ENCODE measurements at places on chromosomes 5 and 9.

- DNase-seq: peak; percentile 13
These were observed 82.1 kb downstream of the GAPVD1 start for GRCh38 chr9:125343518-125344275.

- no peak for DNase-seq
These were observed 29.3 kb upstream of the UNC5A start for GRCh38 chr5:176781054-176781375.

- no peak for DNase-seq
These were observed 251.6 kb upstream of the PIK3R1 start for GRCh38 chr5:67963789-67964519.

- DNase-seq: no peak
These were observed 63.4 kb downstream of the NR6A1 start for GRCh38 chr9:124707666-124708065.

DNA sequence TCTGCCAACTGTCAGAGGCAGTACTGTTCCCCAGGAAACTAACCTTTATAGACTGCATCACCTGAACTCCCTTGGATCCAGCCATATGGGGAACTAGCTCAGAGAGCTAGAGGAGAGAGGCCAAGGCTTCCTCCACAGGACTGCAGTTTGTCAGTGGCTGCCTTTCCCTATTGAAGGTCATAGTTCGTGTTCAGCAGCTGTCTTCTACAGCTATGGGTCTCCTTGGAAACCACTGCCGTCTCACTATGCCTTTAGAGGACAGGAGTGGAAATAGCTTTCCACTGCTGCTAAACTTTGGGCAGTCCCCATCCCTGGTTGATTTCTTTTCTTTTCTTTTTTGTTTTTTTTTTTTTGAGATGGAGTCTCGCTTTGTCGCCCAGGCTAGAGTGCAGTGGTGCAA lies 4.4 kb upstream of the SLIT3 start:
- DNase-seq: no peak

GRCh38 chr9:114460513-114461199 lies 44.6 kb downstream of the WHRN start:
- no peak for DNase-seq

GRCh38 chr5:126446498-126447224 lies 23.5 kb downstream of the GRAMD2B start:
- DNase-seq: no peak

GRCh38 chr9:136309806-136310220 lies 5.9 kb upstream of the CCDC187 start:
- DNase-seq: no peak

- DNase-seq: no peak
These were observed 1202.1 kb downstream of the PTPRD start for GRCh38 chr9:9410736-9411135.

DNA sequence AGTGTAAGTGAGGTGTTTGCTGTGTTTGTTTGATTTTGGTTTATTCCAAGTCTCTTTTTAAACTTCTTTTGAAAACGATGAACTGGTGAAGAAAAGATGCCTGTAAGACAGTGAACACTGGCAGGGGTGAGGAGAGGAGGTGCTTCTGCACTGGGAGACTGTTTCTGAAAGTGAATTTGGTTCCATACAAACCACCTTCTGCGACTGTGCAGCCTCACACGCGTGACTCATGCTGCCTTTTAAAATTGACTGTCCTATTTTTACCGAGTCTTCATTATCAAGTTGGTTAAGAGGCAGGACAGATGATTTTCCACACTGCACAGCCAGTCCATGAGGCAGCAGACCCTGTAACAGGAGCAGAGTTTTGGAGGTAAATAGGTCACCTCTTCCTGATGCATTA lies 340.6 kb downstream of the MTRR start:
- no peak for DNase-seq

- no peak for DNase-seq
These were observed 31.3 kb downstream of the ZFYVE16 start for GRCh38 chr5:80439213-80439612.

DNA sequence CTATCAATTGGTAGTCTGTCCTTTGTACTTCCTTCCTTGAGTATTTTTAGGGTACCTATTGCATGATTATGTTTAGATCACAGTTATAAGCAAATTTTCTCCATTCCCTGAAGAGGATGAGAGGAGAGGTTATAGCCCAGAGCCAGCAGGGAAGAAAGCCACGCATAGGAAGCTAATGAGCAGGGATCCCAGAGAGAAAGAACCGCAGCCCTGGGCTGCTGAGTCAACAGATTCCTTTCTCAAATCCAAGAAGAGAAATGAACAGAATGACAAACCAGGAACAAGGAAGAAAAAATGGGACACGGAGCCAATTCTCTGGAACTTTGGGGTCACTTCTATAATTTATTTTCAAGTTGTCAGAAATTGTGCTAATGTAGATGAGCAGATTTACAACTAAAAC lies 284.5 kb downstream of the RFX3 start:
- DNase-seq: no peak

DNA sequence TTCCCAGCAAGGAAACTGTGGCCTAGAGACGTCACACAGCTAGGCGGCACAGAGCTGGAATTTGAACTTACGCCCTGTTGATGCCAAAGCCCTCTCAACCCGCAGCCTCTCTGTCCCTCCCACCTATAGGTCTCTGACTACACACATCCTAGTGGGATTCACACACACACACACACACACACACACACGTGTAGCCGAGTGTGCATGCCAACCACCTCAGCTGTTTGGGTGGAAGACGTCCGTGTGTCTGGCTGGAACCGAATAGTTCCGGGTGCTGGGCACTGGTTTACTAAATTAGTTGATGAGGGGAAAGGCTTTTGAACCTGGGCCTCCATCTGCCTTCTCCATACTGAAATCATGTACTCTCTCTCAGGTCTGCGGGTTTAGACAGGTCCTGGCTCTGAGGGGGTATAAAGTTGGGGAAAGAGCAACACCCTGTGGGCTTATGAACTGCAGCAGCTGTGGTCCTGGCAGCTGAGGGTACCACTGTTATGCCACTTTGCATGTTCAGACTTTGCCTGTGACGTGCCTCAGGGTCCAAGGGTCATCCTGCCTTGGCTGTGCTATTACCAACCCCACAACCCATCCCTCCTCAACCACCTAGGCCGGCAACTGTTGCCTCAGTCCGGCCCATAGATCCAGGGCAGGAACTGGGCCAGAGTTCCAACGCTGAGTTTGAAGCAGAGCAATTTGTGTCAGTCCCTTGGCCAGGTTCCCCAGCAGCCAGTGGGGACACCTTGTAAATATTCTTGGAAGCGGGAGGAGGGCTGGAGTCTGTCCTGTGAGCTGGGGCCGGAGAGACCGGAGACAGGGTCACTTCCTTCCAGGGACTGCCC lies 50.5 kb downstream of the PSD2 start:
- DNase-seq: no peak

- no peak for DNase-seq
These were observed 2.0 kb upstream of the F2RL2 start for GRCh38 chr5:76625087-76625815.

DNA sequence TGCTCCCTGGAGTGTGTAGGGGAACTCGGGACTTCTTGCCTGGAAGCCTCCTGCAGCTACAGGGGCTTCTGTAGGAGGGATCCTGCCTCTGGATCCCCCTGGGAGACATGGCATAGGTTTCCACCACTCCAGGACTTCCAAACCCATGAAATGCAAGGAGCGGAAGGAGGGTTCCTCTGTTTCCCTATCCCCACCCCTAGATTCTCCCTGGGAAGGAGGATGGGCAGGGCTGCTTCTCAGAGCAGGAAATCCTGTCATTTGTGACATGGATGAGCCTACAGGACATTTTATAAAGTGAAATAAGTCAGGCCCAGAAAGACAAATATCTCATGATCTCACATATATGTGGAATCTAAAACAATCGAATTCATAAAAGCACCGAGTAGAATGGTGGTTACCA lies 23.5 kb upstream of the SLC25A48 start:
- no peak for DNase-seq

- no peak for DNase-seq
These were observed 110.4 kb upstream of the ZNF462 start for GRCh38 chr9:106752581-106752980.

- DNase-seq: no peak
These were observed 107.1 kb downstream of the CACNA1B start for GRCh38 chr9:137984520-137985257.

DNA sequence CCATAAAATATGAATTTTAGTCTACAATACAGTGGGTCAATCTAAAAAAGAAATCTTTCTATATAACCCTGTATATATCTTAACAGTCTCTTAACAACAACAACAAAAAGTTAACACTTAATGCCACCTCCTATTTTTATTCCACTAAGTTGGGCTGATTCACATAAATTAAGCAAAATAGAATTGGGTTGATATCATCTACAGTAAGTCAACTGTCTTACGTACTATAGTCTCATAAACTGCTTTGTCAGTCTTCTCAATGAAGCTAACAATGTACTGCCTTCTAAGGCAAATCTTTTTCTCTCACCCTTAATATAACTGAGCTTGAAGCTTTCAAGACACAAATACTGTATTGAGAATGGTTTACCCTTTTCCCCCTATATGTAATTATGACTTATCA lies 185.7 kb downstream of the ADAMTS6 start:
- no peak for DNase-seq

- no peak for DNase-seq
These were observed 75.2 kb downstream of the PHF2 start for GRCh38 chr9:93651521-93651950.

- DNase-seq: no peak
These were observed 4.8 kb upstream of the IER5L start for GRCh38 chr9:129182625-129183494.

GRCh38 chr5:5270958-5271785 lies 131.0 kb downstream of the ADAMTS16 start:
- DNase-seq: peak; percentile 16

- no peak for DNase-seq
These were observed 89.1 kb upstream of the FBXW11 start for GRCh38 chr5:172095368-172096206.

GRCh38 chr9:87711857-87712800 lies 13.8 kb upstream of the CTSL start:
- DNase-seq: peak; percentile 67

DNA sequence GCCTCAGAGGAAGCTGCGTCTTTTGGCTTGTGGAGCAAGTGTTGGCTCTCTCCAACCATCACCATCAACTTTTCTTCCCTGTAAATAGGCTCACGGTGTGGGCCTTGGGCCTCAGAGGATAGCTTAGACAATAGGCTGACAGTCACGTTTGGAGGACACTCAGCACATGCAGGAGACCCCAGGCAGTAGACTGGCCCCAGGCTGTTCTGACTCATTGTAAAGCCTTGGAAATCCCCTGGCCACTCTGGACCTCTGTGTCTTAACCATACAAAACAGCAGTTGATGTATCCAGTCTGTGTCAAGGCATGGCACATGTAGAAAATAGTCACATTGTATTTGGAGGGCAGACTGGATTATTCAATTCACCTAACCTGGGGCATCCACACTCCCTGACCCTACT lies 18.6 kb downstream of the CD74 start:
- DNase-seq: no peak

DNA sequence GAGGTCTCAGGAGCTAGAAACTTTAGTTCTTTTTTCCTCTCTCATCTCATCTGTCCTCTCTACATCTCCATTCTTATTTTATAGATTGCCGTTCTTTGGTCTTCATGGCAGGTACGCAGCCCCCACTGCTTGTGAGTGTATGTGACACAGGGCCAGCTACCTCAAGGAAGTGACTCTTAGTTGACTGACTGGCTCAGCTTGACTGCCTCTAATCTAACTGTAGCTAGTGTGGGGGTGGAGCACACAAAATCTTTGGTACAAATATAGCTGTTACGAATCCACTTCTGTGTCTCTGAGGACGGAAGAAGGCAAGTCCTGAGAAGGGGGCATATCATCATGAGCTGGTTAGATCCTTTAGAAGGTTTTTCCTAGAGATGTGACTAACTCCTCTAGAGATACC lies 19.8 kb upstream of the SPTAN1 start:
- no peak for DNase-seq

GRCh38 chr5:119009131-119009530 lies 20.8 kb upstream of the DTWD2 start:
- no peak for DNase-seq

DNA sequence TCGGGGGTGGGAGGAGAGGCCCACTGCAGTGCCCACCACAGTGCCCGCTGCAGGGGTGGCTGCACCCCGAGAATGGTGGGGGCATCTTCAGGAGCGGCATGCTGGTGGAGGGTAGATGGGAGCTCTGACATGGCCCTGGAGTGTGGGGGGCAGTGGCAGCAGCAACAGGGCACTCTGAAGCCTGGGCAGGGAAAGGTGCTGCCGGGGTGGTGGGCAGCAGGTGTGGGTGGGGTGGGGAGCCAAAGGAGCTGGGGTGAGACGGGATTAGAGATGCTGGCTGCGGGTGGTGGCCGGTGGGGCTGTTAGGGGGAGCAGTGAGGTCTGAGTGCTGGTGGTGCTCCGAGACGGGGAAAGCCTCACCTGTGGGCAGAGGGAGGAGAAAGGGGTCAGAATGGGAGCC lies 18.0 kb downstream of the FAM193B start:
- no peak for DNase-seq

DNA sequence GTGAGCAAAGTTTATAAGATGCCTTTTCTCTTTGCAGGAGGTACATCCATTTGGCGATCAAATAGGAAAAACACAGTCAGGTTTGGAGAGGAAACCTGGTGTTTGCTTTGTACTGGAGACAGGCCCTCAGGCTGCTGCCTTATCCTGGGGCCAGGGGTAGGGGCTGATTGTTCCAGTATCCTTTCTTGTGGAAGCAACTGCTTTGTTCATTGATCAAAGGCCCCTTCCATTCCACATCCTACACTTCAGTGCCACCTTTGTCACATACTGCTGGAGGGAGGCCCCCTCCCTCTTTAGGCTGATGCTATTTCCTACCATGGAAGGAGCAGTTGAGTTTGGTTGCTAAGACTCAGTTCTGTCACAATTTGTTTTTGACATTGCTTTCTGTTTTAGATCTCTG lies 778.1 kb downstream of the TLR4 start:
- DNase-seq: no peak

- DNase-seq: no peak
These were observed 93.9 kb downstream of the GALNT10 start for GRCh38 chr5:154284433-154284832.

- no peak for DNase-seq
These were observed 469.9 kb downstream of the ARHGEF28 start for GRCh38 chr5:74095871-74096270.

GRCh38 chr9:87830446-87830845 lies 52.2 kb upstream of the SPATA31E1 start:
- DNase-seq: no peak

GRCh38 chr9:136616948-136617695 lies 45.6 kb upstream of the EGFL7 start:
- DNase-seq: no peak

GRCh38 chr5:174617285-174617684 lies 107.1 kb upstream of the MSX2 start:
- no peak for DNase-seq

GRCh38 chr5:56815658-56816545 lies 553 bp downstream of the MAP3K1 start:
- DNase-seq: no peak

GRCh38 chr9:128809036-128809599 lies 9.2 kb upstream of the ENDOG start:
- DNase-seq: no peak
